Activated CD8-positive, alpha-beta memory T cell treated with anti-CD3 and anti-CD28 coated beads for 48 hours (primary cell): ENCODE measurements at places on chromosomes 7 and 10.

GRCh38 chr7:43653466-43653865, 70.6 kb downstream of the STK17A start:
- no peak for DNase-seq

DNA sequence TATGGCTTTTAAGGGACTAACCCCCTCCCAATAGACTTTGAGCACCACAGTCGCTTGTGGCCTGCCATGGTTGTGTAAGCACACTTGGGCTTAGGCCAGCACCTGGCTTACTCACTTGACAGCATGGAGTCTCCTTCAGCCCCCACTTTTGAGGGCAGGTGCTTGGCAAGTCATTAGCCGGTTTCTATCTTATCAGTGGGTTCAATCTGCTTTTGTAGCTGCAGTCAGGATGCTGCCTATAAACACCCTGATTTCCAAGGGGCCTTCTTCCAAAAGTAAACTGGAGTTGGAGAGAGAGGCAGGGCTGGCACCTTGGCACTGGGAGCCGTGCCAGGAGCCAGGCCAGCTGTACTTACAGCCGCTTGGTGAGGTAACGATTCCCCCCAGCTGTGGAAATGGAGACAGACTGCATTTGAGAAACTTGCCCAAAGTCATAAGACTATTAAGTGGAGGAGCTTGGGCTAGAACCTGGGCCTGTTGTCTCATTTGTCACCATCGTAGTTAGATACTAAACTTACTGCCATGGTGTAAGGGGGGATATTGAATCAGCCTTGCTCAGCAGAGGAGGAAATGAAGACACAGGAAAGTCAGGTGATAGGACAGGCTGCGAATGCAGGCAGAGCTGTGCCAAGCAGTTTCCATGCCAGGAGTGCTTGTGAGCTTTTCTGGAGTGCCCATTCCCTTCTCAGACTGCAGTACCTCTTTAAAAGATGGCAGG, 92.2 kb upstream of the EFCAB10 start:
- no peak for DNase-seq

- DNase-seq = no peak
These were observed 29.7 kb upstream of the PAX2 start for GRCh38 chr10:100715445-100716385.

- DNase-seq = no peak
These were observed 25.9 kb downstream of the RGS10 start for GRCh38 chr10:119516381-119517234.

DNA sequence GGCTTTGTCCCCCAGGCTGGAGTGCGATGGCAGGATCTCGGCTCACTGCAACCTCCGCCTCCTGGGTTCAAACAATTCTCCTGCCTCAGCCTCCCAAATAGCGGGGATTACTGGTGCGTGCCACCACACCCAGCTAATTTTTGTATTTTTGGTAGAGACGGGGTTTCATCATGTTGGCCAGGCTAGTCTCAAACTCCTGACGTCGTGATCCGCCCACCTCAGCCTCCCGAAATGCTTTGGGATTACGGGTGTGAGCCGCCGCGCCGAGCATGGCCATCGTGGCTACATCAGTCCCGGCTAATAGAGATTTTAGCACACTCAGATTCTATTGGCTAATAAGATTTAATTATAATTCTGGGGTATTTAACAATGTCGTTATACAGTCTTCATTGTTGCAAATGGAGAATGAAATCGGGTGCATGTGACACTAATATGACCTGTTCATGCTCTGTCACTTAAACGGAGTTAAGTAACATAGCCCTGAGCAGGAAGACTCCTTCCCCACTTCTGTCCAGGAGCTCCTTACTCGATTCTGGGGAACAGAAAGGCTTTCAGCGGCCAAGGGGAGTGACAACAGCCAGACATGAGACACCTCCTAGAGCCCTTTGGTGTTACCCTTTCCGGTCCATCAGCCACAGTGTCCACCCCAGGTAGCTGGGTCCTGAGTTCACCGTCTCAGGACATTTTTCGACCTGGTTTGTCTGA, 40.9 kb upstream of the FAM20C start:
- no peak for DNase-seq

DNA sequence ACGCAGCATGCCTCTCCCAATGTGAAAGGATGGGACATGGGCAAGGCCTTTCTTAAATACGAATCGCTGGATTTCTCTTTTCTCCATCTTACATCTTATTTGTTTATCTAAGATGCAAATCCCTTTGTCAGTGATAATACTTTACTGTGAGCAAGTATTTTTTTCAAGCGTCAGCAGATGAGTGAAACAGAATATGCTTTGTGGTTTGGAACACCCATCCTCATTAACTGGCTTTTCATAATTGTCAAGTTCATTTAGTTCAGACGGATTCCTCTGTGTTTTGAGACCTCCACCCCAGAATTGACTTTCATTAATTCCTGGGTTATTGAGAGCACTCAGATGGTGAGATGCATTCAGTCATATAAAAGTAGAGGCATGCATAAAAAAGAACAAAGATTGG, 149.8 kb downstream of the NSUN6 start:
- DNase-seq = no peak

- DNase-seq = no peak
These were observed 479.7 kb downstream of the KIF20B start for GRCh38 chr10:90180886-90181691.

GRCh38 chr7:110084181-110084807, 1006.6 kb upstream of the LRRN3 start:
- no peak for DNase-seq

- DNase-seq = no peak
These were observed 53.2 kb upstream of the ZNF33B start for GRCh38 chr10:42691361-42692120.

- no peak for DNase-seq
These were observed 253.1 kb downstream of the PTEN start for GRCh38 chr10:88116481-88116880.

DNA sequence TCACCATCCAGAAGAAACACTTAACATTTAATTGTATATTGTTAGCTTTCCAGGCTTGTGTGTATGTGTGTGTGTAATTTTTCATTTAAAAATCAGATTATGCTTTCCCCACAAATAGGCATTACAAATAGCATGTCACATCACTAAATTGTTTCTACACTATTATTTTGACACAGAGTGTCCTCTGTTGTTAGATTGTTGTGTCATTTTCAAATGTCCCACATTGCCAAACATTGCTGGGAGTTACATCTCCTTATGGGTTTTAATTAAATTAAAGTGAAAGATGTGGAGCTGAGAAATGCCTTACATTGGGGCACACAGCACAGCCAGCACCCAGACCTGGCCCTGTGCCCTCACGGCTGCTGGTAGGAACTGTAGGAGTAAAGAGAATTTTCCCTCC, 295.6 kb downstream of the ZEB1 start:
- no peak for DNase-seq

GRCh38 chr10:86857128-86857721, 100.2 kb downstream of the MMRN2 start:
- DNase-seq = no peak

DNA sequence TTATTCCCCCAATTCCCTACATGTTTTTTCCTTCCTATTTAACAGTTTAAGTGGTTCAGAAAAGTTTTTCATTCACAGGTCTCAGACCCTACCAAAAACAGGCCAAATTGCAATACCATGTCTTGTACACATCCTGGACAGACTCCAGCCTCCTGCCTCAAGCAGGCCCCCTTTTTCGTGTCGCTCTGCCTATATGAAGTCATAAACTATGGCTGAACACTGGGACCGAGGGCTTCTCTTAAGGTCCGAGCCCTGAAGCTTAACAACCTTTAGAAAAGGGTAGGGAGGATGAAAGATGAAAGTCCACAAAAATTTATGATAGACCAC, 1.4 kb downstream of the FBXW4 start:
- peak; percentile 8 for DNase-seq

DNA sequence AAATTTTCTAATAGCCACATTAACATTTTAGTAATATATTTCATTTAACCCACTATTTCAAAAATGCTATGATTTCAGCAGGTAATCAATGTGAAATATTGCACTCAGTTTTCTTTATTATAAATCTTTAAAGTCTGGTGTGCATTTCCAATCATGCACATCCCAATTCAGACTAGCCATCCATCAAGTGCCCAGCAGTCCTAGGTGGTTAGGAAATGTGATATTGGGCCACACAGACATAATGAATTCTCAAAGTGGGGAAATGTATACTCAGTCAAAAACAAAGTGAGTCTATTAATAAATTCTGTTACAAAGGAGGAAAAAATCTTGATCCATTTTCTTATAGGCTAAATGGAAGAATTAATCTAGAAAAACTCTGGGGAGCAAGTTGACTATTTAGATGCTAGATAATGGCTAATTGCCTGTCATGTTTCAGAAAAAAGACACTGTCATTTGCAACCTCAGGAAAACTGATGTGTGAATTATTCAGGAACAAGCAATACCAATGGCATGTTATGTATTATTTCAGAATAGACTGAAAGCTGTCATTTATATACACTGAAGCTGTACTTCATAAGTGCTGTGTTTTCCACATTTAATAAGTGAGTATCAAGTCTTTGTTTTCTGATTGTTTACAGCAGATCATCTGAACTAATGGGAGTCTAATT, 629.1 kb upstream of the ADARB2 start:
- DNase-seq = no peak

DNA sequence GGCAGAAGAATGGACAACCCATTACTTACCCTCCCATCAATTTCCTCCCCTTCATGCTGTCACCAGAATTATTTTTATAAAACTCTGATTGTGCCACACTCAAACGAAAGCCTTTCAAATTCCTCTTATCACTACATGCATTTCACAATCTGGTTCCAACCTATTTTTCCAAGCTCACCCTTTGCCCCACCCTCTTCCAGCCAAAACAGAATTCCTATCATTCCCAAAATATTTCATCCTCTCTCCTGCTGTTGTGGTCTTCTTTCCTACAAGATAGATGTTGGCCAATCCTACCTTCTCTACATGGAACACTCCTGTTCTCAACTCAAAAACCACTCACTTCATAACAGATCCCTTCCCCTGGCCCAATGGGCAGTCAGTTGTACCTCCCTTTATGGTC, 111.5 kb downstream of the ELAPOR2 start:
- no peak for DNase-seq

GRCh38 chr10:82815680-82816079, 940.7 kb downstream of the NRG3 start:
- no peak for DNase-seq

GRCh38 chr7:158957921-158958491, 101.6 kb downstream of the DYNC2I1 start:
- no peak for DNase-seq

DNA sequence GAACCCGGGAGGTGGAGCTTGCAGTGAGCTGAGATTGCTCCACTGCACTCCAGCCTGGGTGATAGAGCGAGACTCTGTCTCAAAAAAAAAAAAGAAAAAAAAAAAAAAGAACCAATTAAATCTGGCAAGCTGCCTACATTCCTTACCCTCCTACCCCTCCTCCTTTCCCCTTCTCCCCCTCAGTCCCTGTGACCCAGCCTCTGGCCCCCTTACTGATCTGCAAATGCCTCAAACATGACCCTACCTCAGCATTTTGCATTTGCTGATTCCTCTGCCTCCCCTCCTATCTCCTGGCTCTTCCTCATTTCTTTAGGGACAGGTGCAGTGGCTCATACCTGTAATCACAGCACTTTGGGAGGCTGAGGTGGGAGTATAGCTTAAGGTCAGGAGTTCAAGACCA, 19.3 kb downstream of the CDHR3 start:
- no peak for DNase-seq
